ENCODE measurements at places on chromosomes 1 and 21.
A peak's percentile ranks its signal among the peaks of the same experiment; 100 is the strongest.

GRCh38 chr1:207097871-207098324 is 6.1 kb upstream of the C4BPA start:
- DNase-seq = no peak

DNA sequence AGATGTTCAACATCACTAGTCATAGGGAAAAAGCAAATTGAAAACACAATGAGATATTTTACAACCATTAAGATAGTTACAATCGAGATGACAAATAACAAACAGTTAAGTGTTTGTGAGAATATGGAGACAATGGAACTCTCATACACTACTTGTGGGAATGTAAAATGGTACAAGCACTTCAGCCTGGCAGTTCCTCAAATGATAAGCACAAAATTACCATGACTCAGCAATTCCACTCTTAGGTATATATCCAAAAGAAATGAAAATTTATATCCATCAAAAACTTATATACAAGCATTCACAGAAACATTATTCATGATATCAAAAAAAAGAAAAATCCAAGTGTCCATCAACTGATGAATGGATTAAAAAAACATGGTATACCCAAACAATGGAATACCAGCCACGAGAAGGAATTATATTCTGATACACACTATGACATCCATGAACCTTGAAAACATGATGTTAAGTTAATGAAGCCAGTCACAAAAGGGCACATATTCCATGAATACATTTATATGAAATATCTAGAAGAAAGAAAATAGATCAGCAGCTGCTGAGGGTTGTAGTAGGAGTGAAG is 76.4 kb downstream of the EVI5 start:
- DNase-seq = no peak

GRCh38 chr1:193909406-193910082 is 723.1 kb upstream of the B3GALT2 start:
- no peak for DNase-seq

GRCh38 chr1:87404296-87404695 is 75.6 kb downstream of the LMO4 start:
- DNase-seq = no peak

DNA sequence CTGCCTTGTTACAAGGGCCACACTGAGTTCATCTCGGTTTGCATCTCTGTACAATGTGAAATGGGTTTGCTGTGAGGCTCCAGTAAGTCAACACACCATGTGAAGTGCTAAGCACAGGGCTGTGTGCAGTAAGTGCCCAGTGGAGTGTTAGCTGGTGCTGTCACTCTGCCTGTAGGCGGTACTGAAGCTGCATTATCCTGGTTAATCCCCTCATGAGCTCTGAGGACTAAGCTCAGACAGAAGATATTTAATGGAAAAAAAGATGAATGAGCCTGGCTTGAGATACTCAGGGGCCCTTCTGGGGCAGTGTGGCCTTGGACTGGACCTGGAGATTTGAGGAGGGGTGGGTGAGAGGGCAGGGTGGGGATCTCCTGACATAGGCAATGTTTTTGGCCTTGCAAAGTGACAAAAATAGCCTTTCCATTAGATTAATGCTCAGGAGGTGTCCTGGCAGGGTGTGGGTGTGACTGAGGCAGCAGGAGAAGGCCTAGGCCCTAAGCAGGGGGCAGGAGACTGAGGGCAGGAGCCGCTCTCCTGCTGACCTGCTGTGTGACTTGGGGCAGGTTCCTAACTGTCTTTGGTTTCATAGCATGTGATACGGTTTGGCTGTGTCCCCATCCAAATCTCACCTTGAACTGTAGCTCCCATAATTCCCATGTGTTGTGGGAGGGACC is 570.5 kb downstream of the PTPRU start:
- no peak for DNase-seq

DNA sequence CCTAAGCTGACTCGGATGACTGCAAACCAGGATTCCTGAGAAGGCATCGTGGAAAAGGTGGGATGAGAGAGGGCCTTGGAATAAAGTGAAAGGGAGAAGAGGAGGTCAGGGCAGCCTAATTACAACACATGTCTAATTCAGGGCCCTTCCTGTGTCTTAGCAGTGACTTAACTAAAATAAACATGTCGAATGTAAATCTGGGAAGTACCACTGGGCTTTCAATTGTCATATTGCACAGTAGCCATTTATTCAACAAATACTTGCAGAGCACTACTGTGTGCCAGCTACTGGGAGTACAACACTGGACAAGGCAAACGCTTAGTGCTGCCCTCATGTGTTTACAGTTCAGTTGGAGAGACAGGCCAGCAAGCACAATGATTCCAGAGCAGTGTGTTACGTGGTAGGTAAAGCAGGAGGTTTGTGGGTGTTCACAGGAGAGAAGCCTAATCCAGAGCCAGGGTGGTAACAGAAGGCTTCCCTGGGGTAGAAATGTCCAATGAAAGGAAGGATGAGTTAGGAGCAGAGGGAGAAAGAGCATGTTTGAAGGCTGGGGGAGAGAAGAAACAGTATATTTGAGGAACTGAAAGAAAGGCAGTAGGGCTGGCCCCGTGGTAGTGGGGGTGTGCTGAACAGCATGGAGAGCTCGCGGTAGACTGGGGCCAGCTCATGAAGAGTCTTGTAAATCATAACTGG is 38.0 kb upstream of the RASAL2 start:
- peak; percentile 8 for DNase-seq

GRCh38 chr1:35640380-35641232 is 720 bp downstream of the PSMB2 start:
- DNase-seq = peak; percentile 42

GRCh38 chr1:220045356-220046051 is 801 bp downstream of the EPRS1 start:
- DNase-seq = peak; percentile 7

GRCh38 chr1:172470149-172470548 is 26.3 kb upstream of the PIGC start:
- DNase-seq = no peak
